ENCODE measurements at places on chromosomes 5 and 9.
A peak's percentile ranks its signal among the peaks of the same experiment; 100 is the strongest.

DNA sequence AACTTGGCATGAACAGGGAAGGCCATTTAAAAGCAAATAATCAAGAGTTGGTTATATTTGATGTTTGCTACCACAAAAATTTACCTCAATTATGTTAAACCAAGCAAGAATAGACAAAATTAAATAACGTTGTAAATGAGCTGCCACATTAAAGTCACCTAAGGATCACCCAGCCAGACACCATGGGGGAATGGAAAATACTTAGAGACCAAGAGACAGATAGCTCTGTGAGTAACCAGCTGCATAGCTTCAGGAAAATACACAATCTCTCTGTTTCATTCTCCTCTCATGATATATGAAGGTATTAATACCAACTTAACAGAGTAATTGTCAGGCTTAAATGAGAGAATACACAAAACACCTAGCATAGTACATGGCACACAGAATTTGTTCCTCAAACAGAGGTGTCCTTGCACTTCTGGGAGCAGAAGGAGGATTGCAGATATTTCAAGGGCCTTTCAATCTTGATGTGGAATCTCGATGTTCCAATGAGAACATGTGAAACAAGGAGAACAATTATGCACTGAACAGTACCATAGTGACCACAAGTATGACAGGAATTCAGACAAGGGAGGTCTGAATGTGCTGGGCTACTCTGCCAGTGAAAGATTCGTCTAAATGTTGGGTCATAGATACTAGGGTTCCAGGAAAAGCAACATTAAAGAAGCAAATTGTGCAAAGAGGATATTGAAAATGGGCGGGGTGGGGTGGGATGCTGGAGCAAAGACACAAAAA, 18.6 kb downstream of the JAKMIP2 start:
- no peak for DNase-seq

DNA sequence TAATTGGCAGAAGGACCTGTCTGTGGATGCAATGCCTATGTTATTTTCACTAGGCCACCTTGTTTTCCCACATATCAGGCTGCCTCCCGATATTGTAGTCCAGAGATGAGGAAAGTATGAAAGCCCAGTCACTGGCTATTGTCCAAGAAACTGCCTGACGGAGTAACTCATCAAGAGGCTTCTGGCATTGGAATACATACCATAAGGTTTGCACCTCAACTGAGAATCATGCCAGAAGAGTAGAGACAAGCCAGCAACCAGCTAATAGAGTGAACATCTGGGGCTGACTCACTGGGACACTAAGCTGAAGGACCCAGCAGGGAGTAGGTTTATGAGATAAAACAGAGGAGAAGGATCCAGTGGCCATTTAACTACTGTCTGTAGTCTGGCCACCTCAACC, 137.2 kb upstream of the FST start:
- DNase-seq = no peak

GRCh38 chr5:96316487-96316886, 116.6 kb downstream of the PCSK1 start:
- DNase-seq = no peak

DNA sequence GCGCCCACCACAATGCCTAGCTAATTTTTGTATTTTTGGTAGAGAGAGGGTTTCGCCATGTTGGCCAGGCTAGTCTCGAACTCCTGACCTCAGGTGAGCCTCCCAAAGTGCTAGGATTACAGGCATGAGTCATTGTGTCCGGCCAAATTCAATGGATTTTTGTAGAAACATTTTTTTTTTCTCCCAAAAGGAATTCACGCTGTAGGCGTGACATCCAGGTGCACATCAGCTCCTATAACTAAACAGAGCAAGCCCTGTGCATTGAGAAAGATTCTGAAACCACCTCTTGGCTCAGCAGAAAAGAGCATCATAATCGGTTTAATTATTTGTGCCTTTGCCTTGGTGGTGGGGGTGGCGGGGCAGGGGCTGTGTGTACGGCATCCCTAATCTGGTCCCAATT, 32.9 kb upstream of the DAB2IP start:
- DNase-seq = no peak

- DNase-seq = no peak
Measured at GRCh38 chr5:123947797-123948196, 435.8 kb downstream of the CSNK1G3 start.

DNA sequence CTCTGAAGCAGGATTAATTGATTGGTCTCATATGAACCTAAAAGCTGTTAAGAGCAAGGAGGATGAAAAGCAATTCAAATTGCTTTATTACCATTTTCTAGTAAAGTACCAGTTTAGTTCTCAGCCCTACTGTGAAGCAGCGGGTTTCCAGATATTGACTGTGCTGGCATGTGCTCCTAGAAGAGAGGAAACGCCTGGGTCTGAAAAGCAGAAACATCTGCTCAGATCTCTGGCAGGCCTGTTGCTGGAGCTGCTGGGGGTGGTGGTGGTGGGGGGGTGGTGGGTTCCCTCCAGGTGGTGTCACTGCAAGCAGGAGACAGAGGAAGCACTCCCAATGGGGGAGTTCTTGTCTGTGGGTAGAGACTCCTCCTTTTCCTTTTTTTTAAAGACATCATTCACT, 105.5 kb upstream of the ZNF462 start:
- no peak for DNase-seq

- no peak for DNase-seq
Measured at GRCh38 chr5:149379177-149379761, at the start of gene IL17B. Gene IL17B (minus strand): TSS chr5:149379292. CDS start chr5:149379225, 67 bp downstream.

- DNase-seq = no peak
Measured at GRCh38 chr5:35884773-35885172, 28.1 kb downstream of the IL7R start.

DNA sequence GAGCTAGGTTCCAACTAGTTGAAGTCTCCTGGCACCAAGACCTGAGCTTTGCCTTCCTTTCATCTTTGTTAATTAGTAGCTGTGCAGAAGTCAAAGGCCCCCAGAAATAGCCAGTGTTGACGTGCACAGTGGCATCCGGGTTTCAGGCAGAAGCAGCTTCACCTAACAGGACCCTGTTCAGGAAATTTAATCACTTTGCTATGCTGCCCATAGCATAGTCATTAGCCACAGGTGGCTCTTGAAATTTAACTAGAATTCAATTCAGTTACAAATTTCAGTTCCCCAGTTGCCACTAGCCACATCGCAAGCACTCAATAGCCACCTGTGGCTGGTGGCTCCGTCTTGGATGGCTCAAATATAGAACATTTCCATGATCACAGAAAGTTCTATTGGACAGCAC, 179.1 kb downstream of the GOLPH3 start:
- DNase-seq = no peak

- DNase-seq = no peak
Measured at GRCh38 chr9:14822666-14823065, 87.6 kb downstream of the FREM1 start.

- no peak for DNase-seq
Measured at GRCh38 chr9:133026426-133026825, 4.4 kb upstream of the GTF3C5 start.

DNA sequence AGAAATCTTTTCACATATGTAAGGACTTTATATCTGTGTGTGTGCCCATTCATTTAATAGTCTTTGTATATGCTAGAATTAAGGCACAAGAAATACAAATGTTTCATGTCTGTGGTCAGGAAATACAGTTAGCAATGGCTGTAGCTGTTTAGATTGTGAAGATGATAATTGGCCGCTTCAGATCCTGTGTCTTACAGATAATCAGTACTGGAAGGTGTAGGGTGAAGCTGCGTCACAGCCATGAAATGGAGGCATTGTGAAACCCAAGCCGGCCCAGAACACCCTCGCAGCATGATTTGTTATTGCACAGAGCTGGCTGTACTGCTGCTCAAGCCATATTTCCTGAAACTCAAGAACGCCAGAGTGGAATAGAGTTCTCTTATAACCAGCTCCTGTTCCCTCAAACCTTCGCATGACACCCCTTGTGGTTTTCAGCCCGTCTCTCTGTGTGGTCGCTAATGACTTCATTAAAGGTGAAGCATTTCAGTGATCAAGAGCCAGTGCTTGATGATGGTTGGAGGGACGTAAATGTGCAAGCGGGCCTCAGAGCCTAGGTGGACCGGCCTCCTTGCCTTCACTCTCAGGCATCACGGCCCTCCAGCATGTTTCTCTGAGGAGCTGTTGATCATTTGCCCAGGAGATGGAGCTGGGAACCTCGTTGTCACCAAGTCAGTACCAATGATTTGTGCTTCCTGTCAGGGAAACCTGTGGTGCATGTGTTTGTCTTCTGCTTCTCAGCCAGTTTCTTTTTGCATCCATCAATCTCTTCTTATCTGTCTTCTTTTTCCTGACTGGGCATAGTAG, 80.1 kb downstream of the F2RL2 start:
- DNase-seq = no peak

DNA sequence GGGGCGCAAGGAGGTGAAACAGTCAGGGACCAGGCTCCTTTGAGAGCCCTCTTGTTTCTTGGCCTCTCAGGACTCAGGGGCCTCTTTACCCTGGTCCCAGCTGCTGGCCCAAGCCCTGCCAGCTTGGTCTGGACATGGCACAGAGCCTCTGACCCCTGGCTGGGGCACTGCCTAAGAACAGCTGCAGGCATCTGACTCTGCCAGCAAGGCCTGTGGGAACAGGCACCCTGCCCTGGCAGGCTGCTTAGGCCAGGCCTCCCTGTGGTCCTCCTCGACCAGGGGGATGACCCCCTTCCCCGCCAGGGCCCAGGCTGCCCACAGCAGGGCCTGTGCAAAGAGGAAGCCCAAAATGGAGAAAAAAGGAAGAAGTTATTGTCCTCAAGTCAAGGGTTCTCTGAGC, 25.5 kb downstream of the OLFML2A start:
- DNase-seq = no peak

DNA sequence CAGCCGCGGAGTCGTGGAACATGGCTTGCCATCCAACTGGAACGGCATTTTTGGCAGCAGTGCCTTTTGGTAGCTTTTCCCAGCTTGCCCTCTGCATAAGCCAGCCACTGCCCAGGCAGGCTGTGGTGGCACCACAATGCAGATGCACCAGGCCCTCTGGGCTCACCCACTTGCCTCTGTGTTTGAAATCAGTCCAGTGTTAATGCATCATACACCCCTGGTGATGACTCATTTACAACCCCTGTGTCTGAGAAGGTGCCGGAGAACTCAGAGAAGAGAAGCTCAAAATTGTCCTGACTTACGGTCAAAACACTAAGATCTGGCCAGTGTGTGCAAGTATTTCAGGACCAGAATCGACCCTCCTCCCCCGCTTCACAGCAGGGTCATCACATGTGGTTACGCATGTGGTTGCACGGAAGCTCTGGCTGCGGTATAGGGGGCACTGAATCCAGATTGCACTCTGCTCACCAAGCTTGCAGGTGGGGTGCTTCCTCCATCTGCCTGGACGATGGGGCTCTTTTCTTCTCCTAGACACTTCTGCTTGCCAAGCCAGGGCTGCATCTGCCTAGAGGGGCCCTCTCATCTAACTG, 66.5 kb upstream of the SMIM15 start:
- DNase-seq = no peak

DNA sequence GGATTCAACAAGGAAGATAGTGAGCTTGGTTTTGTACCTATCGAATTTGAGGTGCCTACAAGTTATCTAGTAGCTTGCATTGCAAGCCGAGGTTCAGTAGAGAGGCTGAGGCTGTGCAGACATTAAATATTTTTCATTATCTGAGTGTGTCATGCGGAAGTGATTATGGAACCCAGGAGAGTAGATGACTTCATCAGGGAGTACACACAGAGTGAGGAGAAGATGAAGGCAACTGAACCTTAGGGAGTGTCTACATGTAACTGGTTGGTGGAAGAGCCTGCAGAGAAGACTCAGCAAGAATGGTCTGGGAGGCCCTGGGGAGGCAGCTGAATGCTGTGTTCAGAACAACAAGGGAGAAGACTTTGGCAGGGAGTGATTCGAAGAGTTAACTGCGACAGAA, 393.9 kb downstream of the ARHGEF28 start:
- DNase-seq = no peak

- peak; percentile 18 for DNase-seq
Measured at GRCh38 chr5:64384765-64385164, 121.0 kb upstream of the RGS7BP start.

- peak; percentile 48 for DNase-seq
Measured at GRCh38 chr5:67623078-67623477, 426.5 kb upstream of the CD180 start.

GRCh38 chr5:173495225-173495904, 121.1 kb downstream of the BOD1 start:
- DNase-seq = no peak

GRCh38 chr9:12230708-12231107, 462.5 kb upstream of the TYRP1 start:
- no peak for DNase-seq

DNA sequence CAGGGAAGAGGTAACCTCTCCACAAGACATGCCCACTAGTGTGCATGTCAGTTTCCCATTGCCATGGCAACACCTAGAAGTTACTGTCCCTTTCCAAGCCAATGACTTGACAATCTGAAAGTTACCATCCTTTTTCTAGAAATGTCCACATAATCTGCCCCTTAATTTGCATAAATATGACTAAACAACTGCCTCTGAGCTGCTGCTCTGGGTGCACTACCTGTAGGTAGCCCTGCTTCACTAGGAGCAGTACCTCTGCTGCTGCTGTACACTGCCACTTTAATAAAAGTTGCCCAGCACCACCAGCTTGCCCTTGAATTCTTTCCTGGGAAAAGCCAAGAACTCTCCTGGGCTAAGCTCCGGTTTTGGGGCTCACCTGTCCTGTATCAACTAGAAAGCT, 392.4 kb downstream of the NTRK2 start:
- no peak for DNase-seq

DNA sequence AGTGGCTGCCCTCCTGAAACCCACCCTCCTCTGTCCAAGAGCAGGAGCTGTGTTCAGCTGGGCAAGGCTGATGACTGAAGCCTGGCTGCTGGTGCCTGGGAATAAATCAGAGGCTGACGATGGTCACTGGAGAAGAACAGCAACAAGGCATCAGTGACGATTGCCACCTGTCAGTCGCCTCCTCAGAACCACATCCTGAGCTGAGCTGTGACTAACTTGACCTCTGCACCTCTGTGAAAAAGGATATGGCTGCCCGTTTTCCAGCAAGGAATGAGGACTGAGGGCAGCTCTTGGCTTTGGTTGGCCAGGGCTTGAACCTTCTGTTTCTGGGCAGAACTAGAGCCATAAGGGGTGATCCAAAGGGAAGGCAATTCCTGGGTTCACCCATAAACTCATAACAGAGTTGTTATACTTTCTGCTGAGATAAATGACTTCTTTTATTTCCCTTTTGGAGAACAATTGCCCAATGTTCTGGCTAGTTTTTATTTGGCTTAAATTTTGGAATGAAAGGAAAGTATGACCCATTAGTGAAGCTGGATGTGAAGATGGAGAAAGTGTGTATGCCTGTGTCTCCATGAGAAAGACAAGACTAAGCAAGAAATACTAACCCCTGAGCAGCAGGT, 40.1 kb downstream of the TRIP13 start:
- no peak for DNase-seq

GRCh38 chr5:516338-516925, 7.8 kb downstream of the SLC9A3 start:
- no peak for DNase-seq

- no peak for DNase-seq
Measured at GRCh38 chr5:1794901-1795290, 4.7 kb downstream of the MRPL36 start.

GRCh38 chr5:163459462-163459818, 462 bp downstream of the NUDCD2 start:
- DNase-seq = no peak

GRCh38 chr5:138230261-138230660, 17.1 kb upstream of the CDC23 start:
- DNase-seq = no peak

Data from neural progenitor cell (in vitro differentiated cells).